ENCODE measurements at places on chromosomes 1 and 21.

DNA sequence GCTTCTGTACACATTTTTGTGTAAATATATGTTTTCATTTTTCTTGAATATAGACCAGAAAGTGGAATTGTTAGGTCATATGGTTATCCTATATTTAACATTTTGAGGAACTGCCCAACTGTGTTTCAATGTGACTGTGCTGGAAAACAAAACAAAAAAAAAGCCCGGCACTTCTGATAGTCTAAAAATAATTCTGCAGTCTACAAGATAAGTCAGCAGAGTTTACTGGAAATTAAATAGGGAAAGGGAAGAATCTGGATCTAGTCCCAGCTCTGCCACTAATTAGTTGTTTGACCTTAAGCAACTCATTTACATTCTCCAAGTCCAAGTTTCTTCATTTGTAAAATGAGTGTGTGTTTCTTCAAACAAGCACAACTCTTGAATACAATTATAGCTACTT lies 869.1 kb upstream of the B3GALT2 start:
- no peak for DNase-seq

GRCh38 chr1:156119503-156120209 lies 5.1 kb downstream of the LMNA start:
- DNase-seq = peak; percentile 53

DNA sequence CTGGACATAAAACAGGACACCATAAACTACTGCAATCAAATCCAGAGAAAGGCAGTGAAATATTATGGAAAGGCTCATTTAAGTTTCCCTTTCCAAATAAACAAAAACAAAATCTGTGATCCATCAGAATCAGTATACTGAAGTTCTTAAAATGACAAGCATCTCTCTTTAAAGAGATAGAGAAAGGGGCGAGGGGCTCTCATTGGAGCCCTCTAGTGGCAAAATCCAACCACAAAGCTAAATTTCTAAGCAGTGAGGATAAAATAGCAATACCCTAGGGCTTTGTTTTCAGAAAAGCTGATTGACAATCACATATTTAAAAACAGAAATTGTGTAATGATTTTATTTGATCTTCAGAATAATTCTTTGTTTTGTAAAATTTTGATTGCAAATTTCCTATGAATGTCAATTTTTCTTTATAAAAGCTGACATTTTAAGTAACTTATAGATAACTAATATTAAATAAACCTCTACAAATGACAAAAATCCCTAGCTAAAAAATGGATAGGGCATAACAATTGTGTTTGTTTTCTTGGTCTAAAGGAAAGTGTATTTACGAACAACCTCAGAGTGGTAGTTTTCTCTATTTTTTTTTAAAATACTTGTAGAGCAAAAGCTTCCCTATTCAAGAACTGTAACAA lies 138.2 kb downstream of the COL24A1 start:
- DNase-seq = peak; percentile 1

- DNase-seq = no peak
These were observed 6.9 kb downstream of the HPCAL4 start for GRCh38 chr1:39684313-39684664.

DNA sequence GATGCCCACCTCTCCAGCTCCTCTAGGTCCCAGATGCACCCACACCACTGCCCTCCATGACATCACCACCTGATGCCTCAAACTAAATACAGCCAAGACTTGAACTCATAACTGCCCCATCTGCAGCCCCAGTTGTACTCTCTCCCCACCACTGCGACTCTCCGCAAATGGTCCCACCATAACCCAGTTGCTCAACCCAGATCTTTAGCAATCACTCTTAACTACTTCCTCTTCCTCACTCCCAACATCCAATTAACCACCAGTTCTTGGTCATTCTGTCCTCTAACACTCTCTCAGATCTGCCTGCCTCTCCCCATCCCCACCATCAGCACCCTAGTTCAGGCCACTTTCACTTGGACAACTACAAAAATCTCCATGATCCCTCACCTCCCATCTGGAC lies 36.8 kb upstream of the PLA2G2C start:
- DNase-seq = no peak

GRCh38 chr1:239735111-239735510 lies 348.7 kb downstream of the CHRM3 start:
- no peak for DNase-seq

- no peak for DNase-seq
These were observed 574.2 kb upstream of the ADGRL2 start for GRCh38 chr1:81226603-81226928.

- DNase-seq = peak; percentile 94
These were observed at the start of gene MAP10 for GRCh38 chr1:232805269-232806185. Gene MAP10 (plus strand): TSS chr1:232805416. CDS start chr1:232805450, 34 bp downstream.

GRCh38 chr1:160623227-160623633 lies 23.6 kb downstream of the SLAMF1 start:
- no peak for DNase-seq

DNA sequence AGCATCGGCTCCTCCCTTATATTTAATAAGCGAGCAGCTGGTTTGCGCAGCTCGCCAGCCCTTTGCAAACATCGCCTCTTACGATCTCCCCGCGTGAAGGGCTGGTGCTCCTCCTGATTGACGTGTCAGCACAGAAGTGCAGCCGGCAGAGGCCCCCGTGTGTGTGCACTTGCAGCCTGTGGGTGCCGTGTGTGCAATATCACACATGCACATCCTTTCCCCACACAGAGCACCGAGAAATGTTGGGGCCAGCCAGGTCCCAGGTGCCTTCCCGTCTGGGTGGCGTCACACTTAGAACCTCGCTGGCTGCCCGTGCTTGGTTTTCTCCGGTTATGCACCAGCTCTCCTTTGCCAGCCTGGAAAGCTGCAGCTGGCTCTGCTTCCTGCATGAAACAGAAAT lies 126.6 kb upstream of the AJAP1 start:
- peak; percentile 75 for DNase-seq

- DNase-seq = no peak
These were observed 11.0 kb downstream of the TRAF5 start for GRCh38 chr1:211337430-211338223.

GRCh38 chr1:67052741-67053534 lies 1.0 kb downstream of the SLC35D1 start:
- DNase-seq = no peak

DNA sequence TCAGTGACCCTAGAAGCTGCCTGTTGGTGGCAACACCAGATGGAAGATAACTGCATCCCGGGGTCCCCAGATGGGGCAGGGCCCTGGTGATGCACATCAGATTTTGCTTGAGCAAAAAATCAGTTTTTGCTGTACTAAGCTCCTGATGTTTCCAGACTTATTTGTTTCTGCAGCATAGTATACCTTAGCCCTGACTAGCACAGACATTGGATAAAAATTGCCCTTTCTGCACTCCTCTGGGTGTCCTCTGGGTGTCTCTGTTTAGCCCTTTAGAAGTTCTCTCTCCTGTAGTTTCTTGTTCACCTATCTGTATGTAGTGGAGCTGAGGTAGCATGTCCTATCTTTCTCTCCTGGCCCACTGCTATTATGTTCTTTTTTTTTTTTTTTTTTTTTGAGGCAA lies 30.3 kb upstream of the PLA2G2C start:
- DNase-seq = peak; percentile 3

- DNase-seq = no peak
These were observed 26.6 kb upstream of the RGS13 start for GRCh38 chr1:192609110-192610079.

DNA sequence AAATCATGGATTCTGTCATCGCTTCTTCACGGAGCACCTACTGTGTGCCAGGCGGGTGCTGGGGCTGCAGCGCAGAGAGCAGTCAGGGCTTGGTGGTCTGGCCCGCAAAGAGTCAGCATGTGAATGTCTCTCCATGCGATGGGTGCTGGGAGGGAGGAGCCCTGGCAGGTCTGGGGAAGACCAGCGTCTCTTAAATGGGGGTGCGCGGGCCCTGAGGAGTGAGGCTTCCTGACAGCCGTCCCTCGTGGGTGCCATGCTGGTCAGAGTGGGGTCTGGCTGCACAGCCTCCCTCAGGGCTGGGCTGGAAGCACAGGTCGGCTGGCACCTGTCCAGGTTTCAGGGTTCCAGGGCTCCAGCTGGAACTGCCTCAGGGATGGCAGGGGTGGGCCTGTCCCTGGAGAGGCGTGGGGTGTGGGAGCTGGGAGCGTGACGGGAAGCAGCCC lies 18.5 kb downstream of the TP73 start:
- DNase-seq = no peak

DNA sequence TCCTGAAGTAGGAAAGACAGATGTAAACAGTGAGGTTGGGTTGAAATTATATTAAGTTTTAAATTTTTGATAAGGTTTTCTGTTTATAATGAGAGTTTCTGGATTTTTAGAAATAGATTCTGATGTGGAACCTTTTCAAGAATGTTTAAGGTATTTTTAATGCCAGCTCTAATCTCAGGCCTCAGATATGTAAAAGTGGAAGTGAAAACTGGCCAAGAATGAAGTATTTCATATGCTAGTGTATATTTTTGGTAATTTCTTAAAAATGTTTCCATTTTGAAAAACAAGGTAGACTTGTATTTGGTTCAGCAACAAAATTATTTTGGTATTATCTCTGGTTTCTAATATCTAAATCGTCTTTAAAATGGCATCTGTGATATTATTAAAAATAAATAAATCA lies 14.4 kb downstream of the IFNAR1 start:
- DNase-seq = no peak

DNA sequence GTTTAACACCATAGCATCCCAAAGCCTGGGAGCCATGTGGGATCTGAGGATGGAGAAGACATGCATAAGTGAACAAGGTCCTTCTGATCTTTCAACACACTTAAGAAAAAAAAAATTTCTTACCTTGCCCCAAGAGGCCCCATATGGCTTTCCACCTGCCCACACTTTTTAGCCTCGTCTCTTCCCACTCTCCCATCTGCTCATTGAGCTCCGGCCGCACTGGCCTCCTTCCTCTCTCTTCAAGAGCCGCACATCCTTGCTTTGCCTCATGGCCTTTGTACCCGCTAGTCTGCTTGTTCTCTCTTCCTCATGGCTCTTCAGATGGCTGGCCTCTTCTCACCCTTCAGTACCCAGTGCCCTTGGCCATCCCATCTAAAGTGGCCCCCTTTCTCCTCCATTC lies 70.2 kb upstream of the PDE4B start:
- no peak for DNase-seq

- DNase-seq = peak; percentile 64
These were observed 9.5 kb upstream of the PADI3 start for GRCh38 chr1:17239420-17239819.

DNA sequence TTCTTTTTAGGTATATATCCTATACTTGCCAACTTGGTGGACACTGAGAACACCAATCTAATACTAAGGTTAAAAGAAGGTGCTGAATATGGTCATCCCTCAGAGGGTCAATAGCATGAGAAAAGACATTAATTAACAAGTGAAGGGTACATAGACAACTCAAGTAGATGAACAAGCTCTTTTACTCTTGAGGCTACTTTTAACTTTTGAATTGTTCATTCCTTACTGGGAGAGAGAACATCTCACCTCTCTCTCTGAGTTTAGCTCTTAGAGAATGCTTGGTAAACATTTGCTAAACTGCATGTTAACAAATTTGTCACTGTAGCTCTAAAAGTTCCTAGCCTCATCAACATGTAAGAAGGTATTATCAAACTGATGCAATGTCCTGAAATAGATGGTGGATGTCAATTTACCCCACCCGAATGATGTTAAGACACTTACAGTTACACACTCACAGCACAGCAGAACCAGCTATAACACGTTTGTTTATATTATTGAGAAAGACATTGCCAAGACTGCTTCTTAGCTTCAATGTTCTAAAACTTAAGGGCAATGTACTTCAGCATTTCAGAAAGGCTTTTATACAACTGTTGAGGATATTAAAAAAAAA lies 35.9 kb downstream of the HEATR1 start:
- no peak for DNase-seq

DNA sequence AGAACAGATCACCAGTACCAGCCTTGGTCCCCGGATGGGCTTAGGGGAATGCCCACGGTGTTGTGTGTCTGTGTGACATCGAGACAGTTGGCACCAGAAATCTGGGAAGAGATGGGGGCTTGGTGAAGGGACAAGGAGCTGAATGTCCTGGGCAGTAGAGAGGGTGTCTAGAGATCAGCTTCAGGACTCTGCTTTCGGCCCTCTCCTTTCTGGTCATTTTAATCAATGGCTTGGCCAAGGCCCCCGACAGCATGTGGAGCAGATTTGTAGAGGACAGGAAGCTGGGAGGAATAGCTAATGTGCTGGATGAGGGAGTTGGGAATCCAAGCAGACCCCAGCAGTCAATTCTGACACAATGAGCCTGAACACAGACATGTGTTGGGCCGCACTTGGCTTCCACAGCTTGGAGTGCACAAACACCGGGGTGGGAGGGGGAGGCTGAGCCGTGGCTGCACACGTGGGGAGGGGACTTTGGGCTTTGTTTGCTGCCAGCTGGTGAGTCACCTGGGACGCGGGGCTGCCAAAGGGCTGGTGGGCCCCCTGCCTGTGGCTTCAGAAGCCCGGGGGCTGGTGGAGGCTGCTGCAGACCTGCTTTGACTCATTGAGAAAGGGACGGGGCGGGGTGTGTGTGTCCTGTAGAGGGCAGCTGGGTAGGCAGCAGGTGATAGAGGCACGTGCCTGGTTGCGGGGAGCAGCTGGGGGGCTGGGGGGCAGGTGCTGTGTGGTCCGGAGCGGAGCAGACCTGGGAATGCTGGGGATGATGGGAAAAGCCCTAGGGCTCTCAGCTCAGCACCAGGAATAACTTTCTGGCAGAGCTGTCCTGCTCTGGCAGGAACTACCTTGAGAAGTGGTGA lies 20.9 kb downstream of the SLC1A7 start:
- DNase-seq = peak; percentile 83

GRCh38 chr1:62436039-62436465 lies 797 bp upstream of the USP1 start:
- DNase-seq = no peak

DNA sequence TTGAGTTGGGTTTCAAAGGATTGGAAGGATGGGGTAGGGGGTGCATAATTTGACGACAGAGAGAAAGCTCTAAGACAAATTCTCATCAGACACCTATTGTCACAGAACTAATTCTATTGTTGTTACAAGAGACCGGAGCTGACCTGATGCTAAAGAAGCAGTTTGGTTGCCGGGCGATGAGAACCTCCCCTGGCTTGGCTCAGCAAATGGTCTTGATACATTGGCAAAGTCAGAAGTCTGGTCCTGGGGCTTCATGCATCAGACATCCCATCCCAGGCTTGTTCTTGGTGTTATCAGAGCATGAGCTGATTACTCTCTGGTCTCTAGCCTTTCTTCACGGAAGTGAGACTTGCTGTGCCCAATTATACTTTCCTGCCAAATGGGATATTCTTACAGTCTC lies 15.4 kb downstream of the TRIM67 start:
- no peak for DNase-seq
